ENCODE measurements at places on chromosomes 12 and 14.

DNA sequence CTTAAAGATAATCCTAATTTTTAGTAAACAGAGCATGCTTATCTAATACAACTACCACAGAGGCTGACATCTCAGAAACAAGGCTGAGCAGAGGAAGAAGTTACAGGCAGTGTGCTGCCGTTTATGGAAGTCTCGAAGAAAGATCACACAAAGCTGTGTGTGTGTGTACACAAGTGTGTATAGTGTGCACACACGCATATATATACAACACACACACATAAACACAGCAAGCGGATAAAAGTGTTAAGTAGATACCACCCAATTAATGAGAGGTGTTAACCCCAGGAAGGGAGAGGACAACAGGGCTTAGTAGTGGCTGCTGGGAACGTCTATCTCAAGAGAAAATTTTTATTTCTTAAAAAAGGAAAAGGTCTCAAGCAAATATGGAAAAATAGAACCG lies 15.3 kb downstream of the CCDC88C start:
- no peak for DNase-seq

DNA sequence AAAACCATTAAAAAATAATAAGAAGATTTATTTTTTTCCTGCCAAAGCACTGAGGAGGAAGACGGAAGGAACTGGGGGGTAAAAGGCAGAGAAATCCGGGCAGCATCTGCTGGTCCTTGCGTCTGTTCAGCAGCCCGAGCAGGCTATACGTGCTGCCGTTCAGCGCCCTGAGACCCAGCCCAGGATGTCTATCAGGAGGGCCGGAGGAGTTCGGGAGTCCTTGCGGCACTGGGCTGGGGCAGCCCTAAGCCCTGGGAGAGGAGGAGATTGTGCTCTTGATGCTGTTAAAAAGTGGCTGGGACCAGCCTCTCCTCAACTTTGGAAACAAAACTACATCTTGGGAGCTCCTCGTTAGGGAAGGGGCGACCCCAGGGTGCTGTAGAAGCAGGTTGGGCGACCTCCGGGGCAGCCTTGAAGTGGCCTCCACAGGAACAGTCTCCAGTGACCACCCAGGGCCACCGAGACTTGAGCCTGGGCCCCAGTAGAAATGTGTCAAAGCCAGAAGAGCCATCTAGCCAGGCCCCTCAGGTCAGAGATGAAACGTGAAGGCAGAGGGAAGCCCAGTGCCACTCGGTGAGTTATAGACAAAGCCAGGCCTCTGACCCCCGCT lies 14.3 kb downstream of the PGF start:
- DNase-seq = no peak

DNA sequence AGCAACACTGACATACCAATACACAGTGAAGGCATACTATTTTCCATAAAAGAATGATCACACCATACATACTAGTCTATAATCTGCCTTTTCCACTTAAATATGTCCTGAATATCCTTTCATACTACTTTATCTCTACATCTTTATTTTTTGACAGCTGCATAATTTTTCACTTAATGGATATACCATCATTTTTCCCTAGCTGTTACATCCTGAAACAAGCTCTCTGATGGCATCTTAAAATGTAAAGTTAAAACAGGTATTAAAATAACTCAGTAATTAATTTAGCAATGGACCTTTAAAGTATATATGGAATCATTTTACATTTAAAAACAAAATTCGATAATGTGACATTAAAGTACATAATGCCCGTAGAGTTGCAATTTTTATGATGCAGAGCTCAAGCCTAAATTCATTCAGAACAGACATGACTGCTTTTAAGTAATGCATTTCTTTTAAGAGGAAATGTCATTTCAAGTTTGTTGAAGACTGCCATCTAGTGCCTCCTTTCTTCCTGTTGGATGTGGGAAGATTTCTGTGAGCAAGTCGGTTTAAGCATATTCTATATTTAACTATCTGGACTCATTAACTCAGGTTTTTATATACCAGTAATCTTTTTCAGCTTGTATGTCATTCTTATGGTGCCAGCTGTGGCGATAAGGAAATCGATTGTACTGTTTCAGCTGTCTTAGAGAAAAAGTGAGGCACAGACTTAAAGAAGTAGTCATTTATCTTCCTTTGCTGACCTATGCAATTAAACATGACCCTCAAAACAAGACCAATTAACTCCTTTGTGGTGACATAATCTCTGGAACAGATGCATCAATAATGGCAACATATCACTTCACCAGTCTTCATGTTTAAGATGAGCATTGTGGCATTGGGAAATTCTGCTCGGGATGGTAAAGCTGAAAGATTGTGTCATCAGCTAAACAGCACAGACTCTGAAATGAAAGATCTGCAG lies 20.3 kb downstream of the PRICKLE1 start:
- no peak for DNase-seq

- no peak for DNase-seq
Measured at GRCh38 chr14:99552572-99553216, 51.3 kb downstream of the CCDC85C start.

DNA sequence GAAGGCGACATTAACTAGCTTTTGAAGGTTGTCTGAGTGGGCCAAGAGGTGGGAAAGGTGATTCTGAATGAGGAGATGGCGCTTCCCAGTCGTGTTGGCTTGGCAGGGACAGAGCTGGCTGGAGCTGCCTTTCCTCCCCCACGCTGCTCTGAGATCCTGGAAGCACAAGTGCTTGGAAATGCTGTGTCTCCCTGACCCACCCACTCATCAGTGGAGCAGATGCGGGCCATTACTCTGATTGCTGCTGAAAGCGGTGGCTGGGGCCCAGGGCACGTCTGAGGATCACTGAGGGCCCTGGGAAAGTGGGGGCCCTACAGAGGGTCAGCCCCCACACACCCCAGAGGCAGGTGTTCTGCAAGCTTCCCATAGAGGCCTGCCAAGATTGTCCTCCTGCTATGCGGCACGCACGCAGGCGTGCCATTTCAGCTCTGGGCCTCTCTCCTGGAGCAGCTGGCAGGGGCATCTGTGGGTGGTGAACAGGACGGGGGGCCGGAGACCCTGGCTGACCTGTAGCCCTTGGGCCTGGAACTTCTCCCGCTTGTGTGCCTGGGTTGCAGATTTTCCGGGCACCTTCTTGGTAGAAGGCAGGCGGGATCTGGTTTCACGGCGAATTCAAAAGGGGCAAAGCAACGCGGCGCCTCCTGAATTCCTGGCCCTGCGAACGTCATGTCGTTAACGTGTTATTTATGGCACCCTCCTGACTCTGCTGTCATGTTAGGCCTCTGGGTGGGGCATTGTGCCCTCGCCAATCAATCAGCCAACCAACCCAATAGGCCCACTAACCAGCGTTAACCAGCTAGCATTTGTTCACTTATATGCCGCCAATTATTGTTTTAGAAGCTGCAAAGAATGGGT lies 133.8 kb upstream of the TBX3 start:
- no peak for DNase-seq

DNA sequence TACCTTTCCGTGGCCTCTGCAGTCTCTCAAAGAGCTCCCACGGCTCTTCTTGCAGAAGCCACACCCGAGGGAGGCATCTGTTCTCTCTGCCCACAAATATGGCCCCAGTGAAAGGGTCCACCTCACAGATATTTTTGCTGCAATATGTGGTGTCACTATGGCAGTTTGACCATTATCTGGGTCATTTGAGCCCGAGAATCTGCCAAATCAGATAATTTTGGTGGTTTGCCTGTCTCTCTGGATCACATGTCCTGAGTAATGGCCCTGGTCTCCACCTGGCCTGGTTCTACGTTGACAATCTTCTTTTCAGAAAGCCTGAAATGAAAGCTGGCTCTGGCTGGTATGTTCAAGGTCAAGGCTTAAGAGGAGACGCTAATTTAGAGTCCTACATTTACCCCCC lies 5.7 kb upstream of the WSCD2 start:
- no peak for DNase-seq

DNA sequence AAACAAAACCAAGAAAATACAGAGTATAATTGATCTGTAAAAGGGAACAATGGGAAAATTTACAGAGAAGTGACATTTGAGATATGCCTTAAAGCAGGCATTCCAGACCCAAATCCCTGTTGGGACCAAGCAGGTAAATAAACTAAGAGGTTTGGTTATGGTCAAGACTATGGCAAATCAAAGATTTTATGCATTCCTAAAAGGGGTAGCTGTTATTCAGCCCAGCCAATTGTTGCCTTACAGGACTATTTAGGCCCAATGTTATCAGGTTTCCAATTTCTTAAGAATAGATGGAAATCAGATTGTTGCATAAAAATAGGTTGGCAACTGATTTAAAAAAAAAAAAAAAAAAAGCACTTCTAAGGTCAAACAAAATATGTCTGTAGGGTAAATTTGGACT lies 5.3 kb downstream of the DNAI7 start:
- DNase-seq = no peak

- DNase-seq = no peak
Measured at GRCh38 chr12:14403293-14403692, 37.8 kb downstream of the ATF7IP start.

GRCh38 chr12:53849113-53849512 lies 89.5 kb upstream of the HOXC13 start:
- no peak for DNase-seq

- DNase-seq = no peak
Measured at GRCh38 chr12:47990351-47991105, 13.7 kb downstream of the COL2A1 start.

DNA sequence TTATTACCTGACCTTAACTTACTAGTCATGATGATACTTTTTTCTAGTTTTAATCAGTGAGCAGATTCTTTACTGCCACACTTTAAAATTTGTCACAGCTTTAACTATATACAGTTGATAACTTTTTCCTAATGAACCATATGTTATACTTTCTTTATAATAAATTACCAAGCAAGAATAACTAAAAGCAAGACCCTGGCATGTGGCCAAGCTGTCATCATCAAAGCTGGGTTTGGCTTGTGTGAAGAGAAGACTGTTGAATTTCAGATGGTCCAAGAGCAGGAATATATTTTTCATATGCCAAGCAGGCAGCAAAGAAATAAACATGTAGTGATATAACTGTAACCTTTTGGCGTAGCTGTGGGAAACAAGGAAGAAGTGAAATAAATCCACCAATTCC lies 93.5 kb downstream of the PUS7L start:
- no peak for DNase-seq

DNA sequence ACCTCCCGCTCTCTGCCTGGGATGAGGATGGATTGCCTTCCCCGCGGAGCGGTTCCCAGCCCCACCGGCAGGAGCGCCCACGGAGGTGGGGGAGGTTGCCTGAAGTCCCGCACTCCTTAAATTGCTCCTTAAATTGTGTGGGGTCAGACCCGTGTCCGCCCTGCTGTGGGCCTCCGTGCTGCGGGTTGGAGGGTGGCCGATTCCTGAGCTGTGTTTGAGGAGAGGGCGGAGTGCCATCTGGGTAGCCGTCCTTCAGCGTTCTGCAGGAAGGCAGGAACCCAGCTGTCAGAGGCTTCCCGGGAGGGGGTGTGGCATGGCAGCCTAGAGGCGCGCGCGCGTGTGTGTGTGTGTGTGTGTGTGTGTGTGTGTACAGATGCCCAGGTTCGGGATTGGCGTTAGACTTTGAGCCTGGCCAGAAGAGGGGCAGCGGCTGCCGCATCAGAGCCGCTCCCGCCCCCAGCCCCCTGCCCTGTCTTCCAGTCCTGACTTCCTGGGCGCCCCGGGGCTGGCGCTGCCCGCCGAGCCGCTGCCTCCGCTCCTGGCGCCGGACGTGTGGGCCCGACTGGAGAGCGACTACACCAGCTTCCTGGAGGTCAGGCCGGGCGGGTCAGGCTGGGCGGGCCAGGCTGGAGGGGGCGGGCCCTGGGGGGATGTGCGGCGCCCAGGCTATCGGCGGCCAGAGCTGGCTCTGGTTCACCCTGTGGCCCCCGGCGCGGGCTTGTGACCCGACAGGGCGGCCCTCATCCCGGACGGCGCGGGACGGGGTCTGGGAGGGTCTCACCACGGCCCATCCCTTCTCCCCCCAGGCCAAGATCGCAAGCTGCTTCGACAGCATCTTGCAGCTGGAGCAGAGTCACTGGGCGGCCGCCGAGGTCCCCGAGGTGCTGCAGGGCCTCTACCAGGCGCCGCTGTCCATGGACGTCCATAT lies 9.2 kb downstream of the EXOC3L4 start:
- peak; percentile 68 for DNase-seq

- peak; percentile 39 for DNase-seq
Measured at GRCh38 chr14:54261283-54261682, 135.5 kb upstream of the CDKN3 start.

GRCh38 chr14:75675265-75675960 lies 14.4 kb downstream of the TTLL5 start:
- DNase-seq = no peak

- DNase-seq = no peak
Measured at GRCh38 chr12:20119596-20120402, 248.5 kb upstream of the PDE3A start.

- no peak for DNase-seq
Measured at GRCh38 chr14:29310210-29310609, 543.6 kb downstream of the FOXG1 start.

GRCh38 chr12:41950455-41950854 lies 194.2 kb downstream of the GXYLT1 start:
- DNase-seq = no peak

GRCh38 chr12:13981990-13982389 lies 588 bp upstream of the GRIN2B start:
- peak; percentile 87 for DNase-seq

DNA sequence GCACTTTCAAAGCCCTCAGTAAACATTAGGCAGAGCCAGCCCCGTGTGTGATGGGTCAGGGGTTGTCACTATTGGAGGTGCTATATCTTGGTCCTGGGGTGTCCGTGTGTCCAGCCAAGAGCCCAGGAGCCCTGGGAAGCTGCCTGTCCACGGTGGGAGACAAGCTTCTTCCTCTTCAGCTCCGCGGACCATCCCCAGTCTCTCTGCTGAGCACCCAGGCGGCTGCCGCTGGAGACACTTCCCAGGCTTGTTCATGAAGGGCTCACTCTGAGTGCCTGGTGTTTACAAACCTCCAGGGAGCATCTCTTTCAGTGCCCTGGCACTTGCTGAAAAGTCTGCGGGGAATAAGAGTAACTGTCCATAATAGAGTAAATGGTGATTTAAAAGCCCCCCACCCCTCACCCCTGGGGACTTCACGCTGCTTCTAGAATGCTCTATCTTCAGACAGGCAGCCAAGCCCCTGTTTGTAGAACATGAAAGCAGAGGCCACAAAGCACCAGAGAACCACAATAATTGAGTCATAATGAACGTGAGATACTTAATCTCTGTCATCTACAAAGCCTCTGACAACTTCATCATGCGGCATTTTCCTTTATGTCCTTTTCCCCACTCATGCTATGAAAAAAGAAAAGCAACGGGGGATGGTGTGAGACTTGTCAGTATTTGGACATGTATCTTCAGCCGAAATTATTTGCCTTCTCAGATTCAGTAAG lies 178.6 kb downstream of the TMEM132C start:
- DNase-seq = no peak

DNA sequence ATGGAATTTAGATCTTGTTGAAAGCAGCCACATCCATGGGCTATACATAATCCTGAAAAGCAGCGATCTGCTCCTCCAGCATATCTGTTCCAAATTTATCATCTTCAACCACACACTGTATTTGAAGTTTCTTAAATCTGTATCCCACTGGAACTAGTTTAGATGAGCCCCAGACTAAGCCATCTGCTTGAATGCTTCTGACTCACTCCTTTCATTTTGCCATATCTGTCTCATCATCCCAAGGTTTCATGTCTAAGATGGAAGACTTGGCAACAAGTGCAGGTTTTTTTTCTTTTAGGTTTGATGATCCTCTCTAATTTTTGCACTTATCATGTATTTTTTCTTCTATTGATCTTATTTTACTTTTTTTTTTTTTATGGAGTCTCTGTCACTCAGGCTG lies 54.4 kb upstream of the TMEM263 start:
- DNase-seq = no peak
